ENCODE measurements at places on chromosomes 3 and 15.

DNA sequence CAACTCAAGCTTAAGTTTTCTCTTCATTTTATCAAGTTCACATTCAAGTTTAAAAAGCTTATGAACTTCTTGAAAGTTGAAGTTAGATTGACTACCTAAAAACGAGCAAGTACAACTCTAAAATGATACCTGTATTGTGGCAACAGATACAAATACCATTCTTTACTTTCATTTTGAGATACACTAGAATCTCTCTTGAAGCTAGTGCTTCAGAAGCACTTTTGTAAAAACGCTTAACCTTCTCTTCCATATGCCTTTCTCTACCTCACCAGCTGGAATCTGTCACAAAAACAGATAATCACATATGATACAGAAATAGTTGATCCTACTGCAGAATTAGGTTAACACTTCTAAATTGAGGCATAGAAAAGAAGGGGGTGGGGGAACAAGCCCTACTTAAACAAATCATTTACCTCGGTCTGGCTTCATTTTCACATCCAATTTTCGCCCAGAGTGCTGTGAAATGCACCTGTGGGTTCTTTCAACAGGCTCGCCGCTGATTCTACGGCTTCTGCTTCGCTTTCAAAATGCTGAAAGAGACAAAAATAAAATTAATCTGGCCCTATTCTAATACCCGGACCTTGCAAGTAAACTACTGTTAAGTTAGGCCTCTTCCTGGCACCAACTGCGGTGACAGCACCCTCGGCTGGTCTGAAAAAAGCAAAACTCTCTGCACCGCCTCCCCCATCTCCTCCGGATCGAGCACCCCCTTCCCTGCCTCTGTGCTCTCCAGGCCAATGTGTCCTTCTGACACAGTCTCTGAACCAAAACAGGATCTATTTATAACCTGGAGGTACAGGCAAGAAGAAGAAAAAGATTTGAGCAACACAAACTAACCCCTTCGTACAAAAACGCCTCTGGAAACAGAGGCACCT is 1.4 kb downstream of the ATOSA start:
- peak; percentile 81 for DNase-seq

- DNase-seq: no peak
Measured at GRCh38 chr3:152511904-152512303, 243.2 kb downstream of the MBNL1 start.

DNA sequence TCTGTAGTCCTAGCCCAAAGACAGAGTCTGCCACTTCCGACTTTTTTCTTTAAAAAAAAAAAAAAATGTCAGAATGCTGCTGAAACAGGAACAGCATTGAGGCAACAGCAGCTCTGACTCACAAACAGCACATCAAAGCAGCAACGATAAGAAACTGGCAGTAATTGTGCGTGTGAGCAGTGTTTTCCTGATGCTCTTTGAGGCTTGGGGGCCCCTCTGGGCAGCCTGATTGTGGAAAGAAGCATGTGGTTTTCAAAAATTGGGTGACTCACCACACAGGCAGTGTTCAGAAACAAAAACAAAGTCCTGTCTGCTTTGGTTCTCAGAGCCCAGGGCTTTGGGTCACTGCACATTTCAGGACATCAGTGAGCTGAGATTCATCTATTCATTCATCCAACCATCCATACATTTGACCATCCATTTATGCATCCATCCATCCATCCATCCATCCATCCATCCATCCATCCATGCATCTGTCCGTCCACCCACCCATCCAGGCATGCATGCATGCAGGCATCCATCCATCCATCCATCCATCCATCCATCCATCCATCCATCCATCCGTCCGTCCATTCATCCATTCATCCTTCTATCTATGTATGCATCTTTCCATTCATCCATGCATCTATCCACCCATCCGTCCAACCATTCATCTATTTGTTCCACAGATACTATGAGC is 308.4 kb downstream of the RPLP1 start:
- peak; percentile 95 for DNase-seq

GRCh38 chr3:10011631-10012030 is 14.6 kb upstream of the FANCD2 start:
- no peak for DNase-seq

DNA sequence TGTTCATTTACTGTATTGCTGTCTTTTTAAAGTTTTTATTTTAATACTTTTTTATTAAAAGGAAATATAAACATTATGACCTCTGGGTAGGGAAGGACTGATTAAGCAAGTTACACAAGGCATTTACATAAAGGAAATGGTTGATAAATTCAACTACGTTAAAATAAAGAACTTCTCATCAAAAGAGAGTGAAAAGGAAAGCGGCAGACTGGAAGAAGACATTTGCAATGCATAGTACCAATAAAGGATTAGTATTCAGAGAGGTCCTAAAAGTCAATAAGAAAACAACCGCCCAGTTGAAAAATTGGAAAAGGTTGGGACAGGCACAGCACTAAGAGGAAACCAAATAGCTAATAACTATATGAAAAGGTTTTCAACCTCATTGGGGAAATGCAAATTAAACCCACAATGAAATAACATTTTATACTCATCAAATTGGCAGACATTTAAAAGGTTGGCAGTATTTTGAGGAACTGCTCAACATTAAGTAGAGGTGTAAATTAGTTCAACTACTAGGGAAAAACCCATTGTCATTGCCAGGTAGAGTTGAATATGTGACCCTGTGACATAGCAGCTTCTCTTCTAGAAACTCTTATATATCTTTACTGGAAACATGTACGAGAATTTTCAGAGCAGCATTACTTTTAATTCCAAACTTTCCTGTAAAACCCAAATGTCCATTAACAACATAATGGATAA is 9.5 kb downstream of the PDE8A start:
- no peak for DNase-seq

GRCh38 chr15:78133801-78134200 is 2.6 kb upstream of the CIB2 start:
- DNase-seq: no peak

- no peak for DNase-seq
Measured at GRCh38 chr15:52225230-52225629, 34.0 kb upstream of the GNB5 start.
